SHP77 treated with DMSO at 0.1 percent for 48 hours (cell line): ENCODE measurements at places on chromosomes 12 and 14.

DNA sequence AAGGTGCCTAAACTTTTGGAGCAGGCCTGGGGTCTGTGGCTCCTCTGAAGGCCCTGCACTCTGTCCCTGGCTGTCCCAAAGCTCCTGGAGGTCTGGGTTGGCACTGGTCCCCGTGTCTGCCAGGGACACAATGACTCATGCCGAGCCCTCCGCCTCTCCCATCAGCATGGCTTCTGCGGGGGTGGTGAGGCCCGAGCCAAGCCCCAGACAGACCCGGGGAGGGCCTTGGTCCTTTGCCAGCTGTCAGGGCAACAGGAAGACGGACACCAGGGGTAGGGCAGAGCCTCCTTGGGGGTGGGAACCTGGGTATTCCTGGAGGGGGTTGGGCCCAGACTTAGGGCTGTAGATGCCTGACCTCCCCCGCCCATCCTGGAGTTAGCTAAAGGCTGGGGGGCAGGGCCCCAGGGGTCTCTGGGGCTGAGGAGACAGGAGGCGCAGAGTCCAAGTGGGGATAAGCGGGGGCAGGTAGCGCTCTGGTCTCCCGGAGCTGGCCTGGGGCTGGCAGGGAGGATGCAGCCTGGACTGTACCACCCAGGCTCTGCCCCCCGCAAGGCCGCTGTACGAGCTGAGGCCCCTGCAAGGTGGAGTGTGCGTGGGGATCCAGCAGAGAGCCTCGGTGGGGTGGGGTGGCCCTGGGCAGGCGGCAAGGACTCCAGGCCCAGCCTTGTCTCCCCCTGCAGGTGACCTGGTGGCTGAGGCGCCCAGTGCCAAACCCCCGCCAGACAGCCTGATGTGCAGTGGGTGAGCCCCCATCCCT is 16.4 kb upstream of the PUS1 start:
- DNase-seq: peak; percentile 42

GRCh38 chr14:87626266-87626665 is 366.7 kb downstream of the GALC start:
- DNase-seq: no peak

GRCh38 chr14:60658909-60659585 is 9.8 kb upstream of the SIX1 start:
- DNase-seq: peak; percentile 41

DNA sequence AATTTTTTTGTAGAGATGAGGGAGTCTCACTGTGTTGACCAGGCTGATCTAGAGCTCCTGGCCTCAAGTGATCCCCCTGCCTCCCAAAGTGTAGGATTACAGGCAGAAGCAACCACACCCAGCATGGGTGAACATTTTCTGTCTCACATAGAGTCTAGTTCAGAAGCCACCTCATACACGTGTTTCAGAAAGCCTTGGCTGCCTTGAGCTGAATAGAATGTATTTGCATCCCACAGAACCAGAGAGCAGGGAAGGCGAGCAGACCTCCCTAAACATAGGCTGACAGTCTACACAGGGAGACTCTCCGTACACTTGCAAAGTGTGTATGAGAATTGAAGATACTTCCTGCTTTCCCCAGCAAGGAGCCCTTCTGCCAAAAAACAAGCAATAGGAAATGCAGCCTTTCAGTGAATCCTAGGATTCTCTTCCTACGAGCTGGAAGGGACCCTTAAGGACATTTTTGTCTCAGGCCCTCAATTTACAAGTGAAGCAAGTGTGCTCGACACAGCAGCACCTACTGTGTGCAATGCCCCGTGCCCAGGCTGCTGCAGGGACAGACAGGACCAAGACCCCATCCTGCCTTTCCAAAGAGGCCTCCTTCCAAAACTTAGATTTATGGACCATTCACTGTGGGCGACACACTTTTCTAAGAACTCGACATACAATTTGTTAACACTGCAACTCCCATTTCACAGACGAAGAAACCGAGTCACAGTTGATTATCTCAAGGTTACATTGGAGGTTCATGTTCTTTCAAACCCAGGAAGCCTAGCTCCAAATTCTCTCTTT is 11.2 kb downstream of the NUAK1 start:
- no peak for DNase-seq

DNA sequence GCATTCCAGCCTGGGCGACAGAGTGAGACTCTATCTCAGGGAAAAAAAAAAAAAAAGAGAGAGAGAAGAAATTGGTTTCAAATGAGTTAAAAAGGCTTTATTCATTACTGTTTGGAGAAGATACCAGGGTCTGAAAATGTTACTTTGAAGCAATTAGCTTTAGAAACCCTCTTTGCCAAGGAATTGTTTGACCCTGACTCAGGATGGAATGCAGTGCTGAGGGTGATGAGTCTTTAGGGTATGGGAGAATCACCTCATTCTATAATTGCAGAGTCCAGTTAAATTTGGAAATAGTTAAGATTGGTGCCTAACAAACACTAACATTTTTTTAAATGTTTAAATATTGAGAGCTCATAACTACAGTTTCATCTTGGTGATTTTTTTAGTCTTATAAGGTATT is 13.3 kb downstream of the RAP1B start:
- DNase-seq: no peak

- DNase-seq: no peak
Measured at GRCh38 chr12:105292705-105293104, 37.8 kb upstream of the C12orf75 start.

GRCh38 chr14:106874350-106874749 is 1348.0 kb downstream of the TMEM121 start:
- DNase-seq: no peak

- DNase-seq: no peak
Measured at GRCh38 chr12:130748786-130749185, 32.7 kb upstream of the RIMBP2 start.

DNA sequence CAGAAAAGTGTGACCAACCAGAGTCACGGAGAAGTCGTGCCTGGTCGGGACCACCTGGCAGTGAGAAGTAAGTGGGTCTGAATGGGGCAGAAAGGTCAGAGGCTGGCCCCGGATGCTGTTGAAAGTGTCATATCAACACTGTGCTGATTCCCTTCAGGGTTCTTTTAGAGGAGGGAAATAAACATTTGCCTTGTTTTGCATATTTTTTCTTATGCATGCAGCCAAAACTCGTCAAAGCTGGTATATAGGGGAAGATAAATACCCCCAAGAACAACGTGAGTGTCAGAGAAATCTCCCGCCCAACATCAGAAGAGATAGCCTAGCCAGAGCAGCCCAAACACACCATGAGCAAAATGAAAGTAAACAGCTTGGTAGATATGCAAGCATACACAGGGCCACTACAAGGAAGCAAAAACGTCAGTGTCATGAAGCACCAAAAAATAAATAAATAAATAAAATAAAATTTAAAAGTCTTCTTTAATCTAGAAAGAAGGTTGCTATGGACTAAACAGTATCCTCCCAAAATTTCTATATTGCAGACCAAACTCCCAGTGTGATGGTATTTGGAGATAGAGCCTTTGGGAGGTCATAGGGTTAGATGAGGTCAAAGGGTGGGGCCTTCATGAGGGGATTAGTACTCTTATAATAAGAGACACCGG is 22.1 kb downstream of the EIF5 start:
- DNase-seq: no peak

GRCh38 chr12:122981587-122982476 is 1.4 kb downstream of the ARL6IP4 start:
- no peak for DNase-seq
